ENCODE measurements at places on chromosomes 4 and X.

DNA sequence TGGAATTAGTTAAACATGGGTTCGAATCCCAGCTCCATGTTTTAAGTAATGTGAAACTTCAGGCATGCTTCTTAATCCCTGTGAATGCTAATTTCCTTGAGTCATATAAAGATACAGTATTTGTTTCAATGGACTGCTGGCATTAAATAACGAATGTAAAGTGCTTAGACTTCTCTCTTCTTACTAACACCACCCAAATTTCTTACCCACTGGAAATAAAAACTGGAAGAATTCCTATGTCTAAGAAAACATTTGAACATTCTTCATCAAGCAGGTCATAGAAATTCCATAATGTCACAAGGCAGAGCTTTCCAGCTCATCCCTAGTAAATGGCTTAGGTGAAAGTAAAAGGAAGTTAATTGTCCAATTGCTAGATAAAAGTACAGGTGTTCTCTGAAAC, 172.5 kb downstream of the ANK2 start:
- DNase-seq, result no peak

GRCh38 chrX:130869239-130869638, 33.8 kb downstream of the ENOX2 start:
- no peak for DNase-seq

DNA sequence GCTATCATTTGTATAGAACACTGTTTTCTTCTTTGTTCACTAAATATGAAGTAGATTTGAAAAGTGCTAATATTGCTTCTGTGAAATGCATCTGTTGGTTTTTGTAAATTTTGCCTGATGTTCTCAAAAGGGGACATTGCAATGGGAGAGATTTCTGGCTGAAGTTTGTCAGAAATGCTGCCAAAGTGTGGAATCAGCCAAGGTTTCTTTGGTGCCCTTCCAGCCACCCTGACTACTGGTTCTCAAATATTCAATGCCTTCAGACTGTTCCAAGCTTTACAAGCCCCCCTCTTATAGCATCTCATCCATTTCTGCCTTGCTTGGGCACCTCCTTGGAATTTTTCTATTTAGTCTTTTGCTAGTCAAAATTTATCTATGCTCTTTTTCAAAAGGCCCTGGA, 60.6 kb upstream of the TMLHE start:
- no peak for DNase-seq

DNA sequence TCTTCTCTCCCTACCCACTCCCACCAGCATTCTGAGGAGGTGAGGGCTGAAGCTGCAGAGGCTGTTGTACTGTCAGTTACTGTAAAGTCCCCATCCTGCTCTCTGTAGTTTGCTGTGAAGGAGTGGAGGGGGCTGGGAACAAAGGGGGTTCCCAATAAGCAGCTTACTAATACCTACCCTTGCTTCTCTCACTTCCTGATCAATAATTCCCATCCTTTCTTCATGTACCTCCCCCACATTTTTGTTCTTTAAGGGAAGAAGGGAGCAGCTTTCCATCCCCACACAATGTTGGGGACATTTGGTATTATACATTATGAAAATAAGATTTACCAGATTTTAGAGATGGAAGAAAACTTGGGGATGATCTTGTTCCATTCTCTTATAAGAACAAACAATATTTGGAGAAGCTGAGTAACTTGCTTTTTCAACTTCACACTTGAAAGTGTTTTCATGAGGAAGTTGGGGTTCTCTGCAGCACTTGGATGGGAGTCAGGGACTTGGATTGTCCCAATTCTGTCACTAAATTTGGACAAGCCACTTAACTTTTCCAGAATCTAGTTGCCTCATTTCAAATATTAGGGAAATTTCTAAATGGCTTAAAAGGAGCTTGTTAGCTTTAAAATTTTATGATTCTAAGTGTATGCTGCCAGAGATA, 5.4 kb downstream of the TBC1D1 start:
- DNase-seq, result no peak

GRCh38 chr4:113560579-113560978, 201.0 kb downstream of the CAMK2D start:
- DNase-seq, result no peak

DNA sequence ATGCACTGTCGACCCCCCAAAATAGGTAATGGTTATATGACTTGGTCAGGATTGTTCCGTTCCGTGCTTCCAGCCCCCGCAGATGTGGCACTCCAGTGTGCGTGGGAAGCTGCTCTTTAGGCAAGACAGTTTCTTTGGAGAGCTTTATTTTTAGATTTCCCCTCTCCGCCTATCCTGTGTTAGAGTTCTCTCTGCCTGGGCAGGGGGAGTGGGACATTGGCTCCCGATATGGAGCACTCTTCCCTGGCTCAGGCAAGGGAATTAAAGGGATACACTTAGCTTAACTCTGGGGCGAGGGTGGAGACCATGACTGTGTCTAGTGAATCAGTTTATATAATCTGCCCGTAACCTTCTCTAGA, 36.0 kb downstream of the DLG3 start:
- DNase-seq, result no peak

- no peak for DNase-seq
Observed at GRCh38 chr4:65668201-65669089, 1.8 kb downstream of the EPHA5 start.

- DNase-seq, result no peak
Observed at GRCh38 chr4:67879486-67879885, 4.3 kb downstream of the TMPRSS11D start.

GRCh38 chrX:55714161-55714560, 3.4 kb upstream of the RRAGB start:
- DNase-seq, result no peak

DNA sequence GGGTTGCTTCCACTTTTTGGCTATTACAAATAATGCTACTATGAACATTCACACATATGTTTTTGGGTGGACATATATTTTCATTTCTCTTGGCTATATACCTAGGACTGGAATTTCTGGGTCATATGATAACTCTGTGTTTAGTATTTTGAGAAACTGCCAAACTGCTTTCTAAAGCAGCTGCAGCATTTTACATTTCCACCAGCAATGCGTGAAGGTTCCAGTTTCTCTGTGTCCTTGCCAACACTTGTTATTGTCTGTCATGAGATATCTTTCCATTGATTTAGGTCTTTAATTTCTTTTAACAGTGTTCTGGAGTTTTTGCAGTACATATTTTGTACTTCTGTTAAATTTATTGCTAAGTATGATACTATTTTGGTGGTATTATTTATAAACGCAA, 48.3 kb downstream of the CLCN5 start:
- no peak for DNase-seq

GRCh38 chr4:7189475-7190277, 2.7 kb upstream of the SORCS2 start:
- DNase-seq, result no peak

GRCh38 chrX:15241301-15241700, 28.6 kb downstream of the ASB9 start:
- DNase-seq, result no peak

DNA sequence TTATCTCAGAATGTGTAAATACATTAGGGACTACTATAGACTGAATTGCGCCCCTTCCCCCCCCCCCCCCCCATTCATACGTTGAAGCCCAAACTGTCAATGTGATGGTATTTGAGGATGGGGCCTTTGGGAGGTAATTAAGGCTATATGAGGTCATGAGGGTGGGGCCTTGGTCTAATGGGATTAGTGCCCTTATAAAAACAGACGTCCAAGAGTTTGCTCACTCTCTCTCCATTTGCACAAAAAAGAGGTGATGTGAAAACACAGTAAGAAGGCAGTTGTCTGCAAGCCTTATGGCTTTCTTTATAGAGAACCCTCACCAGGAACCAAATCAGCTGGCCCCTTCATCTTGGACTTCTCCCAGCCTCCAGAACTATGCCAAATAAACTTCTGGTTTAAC, 15.3 kb downstream of the SPACA5 start:
- DNase-seq, result no peak

- no peak for DNase-seq
Observed at GRCh38 chr4:152665691-152666395, 14.0 kb downstream of the TMEM154 start.

- DNase-seq, result no peak
Observed at GRCh38 chr4:36137336-36137735, 107.0 kb downstream of the ARAP2 start.

DNA sequence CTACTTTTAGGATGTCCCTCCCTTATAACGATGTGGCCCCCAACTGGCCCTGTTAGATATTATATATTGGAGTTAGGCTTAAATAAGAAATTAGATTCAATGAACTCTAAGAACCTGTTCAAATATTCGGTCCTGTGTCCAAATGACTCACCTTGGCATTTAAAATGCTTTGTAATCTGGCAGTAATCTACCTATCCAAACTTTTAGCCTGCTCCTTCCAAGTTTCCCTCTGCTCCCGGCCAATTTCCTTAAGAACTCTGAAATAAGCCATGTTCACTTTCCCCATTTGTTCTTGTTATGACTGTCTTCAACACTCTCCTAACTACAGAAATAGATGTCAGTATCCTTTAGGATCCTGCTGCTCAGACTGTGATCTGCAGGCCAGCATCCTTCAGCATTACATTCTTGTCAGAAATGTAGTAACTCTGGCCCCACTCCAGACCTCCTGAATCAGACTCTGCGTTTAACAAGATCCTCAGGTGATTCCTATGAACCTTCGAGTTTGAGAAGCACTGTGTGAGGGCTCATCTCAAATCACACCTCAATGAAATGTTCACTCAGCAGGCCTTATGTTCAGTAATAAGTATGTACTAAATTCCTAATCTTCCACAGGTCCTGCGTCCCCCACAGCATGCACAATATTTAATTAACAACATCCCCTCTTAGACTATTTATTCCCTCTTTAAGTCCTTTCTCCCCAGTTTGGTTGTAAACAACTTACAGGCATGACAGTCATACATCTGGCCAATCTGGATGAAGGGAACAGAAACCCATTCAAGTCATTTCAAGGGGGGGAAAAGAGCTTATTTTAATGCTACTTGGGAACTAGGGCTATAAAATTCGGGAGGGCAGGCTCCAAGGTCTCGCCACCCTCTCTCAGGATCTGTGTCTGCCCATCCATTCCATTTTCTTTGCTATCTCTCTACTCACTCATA, 3.0 kb downstream of the ATP8A1 start:
- no peak for DNase-seq

- no peak for DNase-seq
Observed at GRCh38 chr4:41360214-41360920, 103.6 kb downstream of the UCHL1 start.

GRCh38 chr4:109398928-109399327, 34.7 kb upstream of the SEC24B start:
- no peak for DNase-seq

- no peak for DNase-seq
Observed at GRCh38 chrX:56468441-56468840, 95.0 kb upstream of the UBQLN2 start.

- DNase-seq, result peak; percentile 28
Observed at GRCh38 chrX:73851014-73852009, 288.3 kb downstream of the CHIC1 start.

- no peak for DNase-seq
Observed at GRCh38 chrX:154004315-154004714, 15.4 kb downstream of the IRAK1 start.

DNA sequence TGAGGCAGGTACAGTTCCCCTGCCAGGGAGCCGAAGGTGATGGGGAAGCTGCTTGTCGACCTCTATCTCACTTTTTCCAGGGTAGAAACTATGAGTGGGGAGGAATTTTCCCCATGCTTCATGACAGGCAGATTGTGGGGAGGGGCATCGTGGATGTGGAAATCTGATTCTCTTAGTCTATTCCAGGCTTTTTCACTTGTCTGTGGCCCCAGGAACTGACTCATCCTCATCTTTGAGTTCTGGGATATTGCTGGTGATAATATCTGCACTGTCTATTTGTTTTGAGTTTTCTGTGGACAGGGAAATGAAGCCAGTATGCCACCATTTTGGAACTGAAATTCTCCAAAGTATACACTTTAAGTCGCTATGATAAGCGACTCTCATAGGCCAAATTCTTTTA, 7.6 kb upstream of the TLR2 start:
- no peak for DNase-seq

- no peak for DNase-seq
Observed at GRCh38 chr4:149029056-149029651, 586.9 kb upstream of the NR3C2 start.

DNA sequence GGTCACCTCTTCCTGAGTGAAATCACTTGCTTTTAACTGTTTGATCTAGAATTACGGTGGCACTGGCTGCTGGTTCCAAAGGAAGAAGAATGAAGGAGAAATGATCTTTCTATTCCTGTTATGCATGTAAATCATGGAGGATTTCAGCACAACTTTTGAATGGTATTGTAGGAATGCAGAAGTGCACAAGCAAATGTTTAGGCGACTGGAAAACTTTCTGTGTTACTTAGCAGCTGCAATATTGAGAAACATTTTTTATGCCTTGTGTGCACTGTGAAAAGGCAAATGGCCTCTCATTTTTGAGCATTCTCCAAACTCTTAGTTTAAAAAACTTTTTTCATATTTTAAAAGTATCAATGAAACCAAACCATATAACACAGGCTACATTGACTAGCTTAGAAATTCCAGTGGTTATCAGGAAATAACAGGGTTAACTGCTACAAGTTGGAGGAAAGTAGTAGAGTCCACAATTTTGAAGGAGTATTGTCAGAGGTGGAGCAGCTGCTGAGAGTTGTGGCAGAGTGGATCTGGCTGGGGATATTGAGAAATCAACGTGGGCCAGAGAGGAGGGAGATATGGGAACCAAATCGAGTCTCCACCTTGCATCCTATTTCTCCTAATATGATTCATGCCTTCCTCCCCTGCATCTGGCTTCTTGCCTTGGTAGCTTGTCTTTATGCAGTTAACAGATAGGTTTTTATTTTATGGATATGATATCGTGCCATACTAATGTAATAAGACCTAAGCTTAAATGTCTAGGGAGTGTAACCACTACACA, 32.0 kb upstream of the FHL1 start:
- DNase-seq, result no peak

GRCh38 chr4:16226816-16227461, 668 bp upstream of the TAPT1 start:
- DNase-seq, result peak; percentile 27

- DNase-seq, result no peak
Observed at GRCh38 chrX:151177141-151178027, 1.0 kb downstream of the GPR50 start.

DNA sequence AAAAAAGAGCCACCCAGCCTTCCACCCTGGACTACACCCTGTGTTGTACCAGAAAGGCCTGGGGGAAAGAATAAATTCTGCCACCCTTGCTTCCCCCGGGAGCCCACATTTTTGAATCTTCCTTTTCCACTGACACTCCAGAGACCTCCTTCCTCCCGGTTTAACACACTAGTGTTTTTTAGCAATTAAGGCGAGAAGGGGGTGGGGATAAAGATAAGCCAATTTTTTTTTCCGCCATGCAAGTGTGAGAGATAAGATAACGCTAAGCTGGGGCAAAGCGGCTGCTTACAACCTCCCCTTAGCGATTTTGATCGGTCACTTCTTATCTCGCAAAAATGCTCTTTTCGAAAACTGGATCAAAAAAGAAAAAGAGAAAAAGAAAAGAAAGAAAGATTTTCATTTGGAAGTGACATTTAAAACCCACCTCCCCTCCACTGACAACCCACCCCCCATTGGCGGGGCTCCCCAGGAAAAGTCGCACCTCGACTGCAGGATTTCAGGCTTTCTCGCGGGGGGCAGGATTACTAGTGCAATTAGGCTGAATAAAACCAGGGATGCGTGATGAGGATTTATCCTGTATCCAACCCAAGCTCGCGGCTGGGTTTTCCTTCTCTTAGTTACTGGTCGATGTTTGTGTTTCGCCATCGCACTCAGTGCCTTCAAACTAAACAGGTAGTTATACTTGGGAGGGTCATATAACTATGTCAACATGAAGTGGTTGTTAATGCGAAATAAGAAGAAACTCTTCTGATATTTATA, 6.0 kb upstream of the BCOR start:
- no peak for DNase-seq

- no peak for DNase-seq
Observed at GRCh38 chr4:110165382-110166286, 32.8 kb downstream of the ELOVL6 start.

Data from GM12892 (cell line).